ENCODE measurements at places on chromosomes 5 and 9.

DNA sequence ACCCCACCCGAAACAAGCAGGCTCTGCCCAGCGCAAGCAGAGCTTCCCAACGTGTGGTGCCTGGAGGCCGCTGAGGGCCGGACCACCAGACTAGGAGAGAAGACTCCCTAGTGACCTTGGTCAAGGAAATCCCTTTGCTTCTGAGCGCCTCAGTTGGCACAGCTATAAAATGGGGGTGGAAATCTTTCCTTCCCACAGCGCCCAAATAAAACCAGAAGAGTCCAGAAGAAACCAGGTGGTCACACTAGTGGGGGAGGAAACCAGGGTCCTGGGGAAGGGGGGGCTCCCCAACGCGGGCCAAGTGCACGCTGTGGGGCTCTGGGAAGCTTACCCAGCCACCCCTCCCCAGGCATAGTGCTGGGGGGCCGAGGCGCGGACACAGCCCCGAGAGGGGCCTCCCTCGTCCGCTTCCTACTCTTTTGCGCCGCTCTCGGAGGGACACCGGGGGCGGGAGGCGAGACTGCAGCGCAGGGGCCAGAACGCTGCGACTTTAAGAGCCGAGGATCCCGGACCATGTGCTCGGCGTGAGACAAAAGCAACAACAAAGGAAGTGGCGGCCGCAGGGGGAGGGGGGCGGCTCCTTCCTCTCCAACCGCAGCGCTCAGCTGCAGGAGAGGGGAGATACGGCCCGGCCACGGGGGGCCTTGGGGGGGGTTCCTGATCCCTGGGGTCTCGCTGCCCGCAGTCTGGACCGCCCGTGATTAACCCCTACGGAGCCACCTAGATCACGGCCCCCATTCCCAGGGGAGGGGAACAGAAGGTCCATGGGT lies 885 bp downstream of the RNF44 start:
- peak; percentile 92 for DNase-seq

- no peak for DNase-seq
These were observed 522.3 kb upstream of the ST8SIA4 start for GRCh38 chr5:101425339-101425859.

DNA sequence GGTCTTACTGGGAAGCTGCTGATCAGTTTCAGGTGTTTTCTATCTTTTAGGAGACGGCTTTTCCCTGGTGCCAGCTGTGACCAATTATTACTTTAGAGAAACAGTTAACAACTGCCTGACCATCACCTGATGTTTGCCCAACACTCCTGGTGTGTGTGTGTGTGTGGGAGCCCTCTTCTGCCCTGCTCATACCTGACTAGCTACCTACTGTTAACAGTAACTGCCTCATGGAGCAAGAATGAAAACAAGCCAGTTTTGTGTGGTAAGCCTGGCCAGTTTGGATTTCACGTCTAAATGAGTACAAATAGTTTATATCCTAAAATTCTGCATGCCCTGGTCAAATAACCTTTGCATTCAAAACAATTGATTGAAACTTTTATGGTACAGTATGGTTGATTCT lies 46.1 kb upstream of the RIOK2 start:
- DNase-seq: no peak

GRCh38 chr9:26565118-26565517 lies 327.5 kb downstream of the CAAP1 start:
- DNase-seq: no peak

DNA sequence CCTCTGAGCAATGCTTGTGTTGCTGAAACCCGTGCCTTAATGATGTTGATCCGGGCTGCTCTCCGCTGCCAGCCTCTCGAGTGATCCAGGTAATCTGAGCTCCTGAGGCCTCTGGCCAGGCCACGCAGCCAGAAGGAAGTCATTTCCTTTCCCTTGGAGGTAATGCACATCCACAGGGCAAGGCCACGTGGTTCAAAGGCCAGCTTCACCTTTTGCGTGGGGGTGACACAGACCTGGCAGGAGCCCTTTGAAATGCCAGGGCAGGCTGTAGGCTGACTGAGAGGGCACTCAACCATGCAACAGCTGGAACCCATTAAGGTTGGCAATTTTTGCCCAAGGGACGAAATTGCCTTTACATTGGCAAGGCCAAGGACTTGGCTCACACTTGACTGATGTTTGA lies 80.4 kb downstream of the LIX1 start:
- DNase-seq: no peak

GRCh38 chr9:600006-600405 lies 241.5 kb upstream of the DMRT1 start:
- no peak for DNase-seq

- no peak for DNase-seq
These were observed 39.8 kb upstream of the PCSK5 start for GRCh38 chr9:75850459-75851200.

- DNase-seq: no peak
These were observed 17.7 kb downstream of the EFNA5 start for GRCh38 chr5:107652839-107653607.

GRCh38 chr5:52910071-52910470 lies 79.1 kb upstream of the ITGA2 start:
- no peak for DNase-seq

DNA sequence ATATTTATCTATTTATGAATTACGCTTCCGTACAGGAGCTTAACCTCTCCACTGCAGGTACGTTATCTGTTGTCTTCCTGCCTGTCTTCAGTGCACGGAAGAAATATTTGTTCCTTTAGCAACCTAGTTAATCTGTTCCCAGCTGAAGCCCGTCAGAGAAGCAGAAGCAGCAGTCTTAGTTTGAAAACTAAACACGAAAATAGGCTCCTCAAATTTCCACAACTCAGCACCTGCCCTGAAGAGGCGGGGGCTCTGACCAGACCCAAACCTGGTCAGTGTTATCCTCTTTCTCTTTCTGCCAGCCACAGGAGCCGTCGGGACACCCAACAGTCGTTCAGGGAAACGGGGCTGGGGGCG lies 462 bp downstream of the NUDCD2 start:
- DNase-seq: no peak

GRCh38 chr9:93592643-93593021 lies 16.2 kb downstream of the PHF2 start:
- peak; percentile 20 for DNase-seq

DNA sequence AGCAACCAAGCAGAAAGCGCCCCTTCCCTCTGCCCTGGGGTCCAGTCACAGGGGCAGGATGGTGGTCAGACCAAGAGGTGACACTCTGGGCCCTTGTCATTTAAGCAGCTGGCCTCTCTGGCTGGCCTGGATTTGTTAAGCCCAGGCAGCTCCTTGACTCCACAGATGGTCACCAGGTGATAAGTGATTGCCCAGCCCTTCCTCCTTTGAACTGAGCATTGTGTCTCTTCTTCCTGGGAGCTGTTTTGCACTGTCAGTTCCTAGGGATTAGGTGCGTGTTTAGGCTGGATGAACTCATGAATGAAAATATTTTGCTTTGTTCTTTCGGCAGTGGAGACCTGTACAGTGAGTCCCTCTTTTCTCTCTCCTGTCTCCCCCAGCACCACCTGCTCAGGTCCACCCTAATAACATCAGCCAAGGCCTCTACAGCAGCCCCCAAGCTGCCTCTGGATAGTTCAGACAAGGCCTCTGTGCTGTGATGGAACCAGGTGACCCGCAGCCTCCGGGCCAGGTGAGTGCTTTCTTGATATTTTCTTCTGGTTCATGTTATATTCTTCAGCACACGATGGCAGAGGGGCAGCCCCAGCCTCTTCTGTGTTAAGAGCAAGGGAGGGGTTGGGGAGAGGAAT lies 139.7 kb upstream of the PITX1 start:
- DNase-seq: no peak

- DNase-seq: no peak
These were observed 42.5 kb upstream of the ABCA1 start for GRCh38 chr9:104970271-104970987.

DNA sequence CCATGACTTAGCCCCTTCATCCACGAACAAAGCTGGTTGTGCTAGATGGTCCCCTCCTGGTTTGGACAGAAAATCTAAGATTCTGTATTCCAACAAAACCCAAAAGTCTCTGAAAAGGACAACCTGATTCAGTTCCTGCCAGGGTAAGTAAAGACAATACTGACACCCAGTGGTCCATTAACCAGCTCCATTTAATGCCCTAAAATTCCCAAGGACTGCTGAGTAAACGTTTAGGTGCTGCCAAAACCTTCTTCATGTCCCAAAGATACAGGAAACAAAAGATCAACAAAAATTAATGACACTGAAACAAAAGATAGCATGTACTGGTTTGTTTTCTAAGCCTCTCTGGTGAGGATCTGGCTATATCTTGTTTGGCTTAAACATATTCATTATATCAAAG lies 25.3 kb upstream of the PPP1R2B start:
- DNase-seq: no peak

GRCh38 chr5:119361594-119362125 lies 5.8 kb downstream of the TNFAIP8 start:
- no peak for DNase-seq

GRCh38 chr5:60382716-60383115 lies 317.2 kb downstream of the DEPDC1B start:
- no peak for DNase-seq
